HCT116 (cell line): ENCODE measurements at places on chromosomes 5 and 9.

DNA sequence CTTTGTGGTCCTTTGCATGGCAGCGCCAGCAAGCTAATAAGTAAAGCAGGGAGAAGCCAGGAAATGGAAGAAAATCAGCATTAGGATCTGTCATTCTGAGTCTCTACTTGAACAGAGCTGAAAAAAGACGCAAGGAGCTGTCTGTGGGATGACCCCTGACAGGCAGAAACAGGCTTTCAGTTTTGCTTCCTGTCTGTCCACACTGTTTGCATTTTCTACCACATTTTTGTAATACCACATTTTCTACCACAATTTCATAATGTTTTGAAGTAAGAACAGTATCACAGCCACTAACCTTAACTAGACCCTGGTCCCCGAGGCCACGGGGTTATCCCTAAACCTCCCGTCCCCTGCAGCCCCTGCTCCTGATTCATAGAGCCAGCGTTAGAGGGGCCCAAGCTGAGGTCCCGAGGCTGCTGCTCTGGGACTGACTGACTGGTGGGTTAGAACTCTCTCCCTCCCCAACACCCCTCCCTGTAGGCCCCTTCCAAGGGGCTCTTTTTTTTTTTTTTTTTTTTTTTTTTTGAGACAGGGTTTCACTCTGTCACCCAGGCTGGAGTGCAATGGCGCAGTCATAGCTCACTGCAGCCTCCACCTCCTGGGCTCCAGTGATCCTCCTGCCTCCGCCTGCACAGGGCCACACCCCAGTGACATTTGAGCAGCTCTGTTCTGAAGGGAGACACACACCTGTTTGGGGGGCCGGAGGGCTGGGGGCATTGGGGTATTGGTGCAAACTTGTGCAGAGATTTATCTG, 4.0 kb upstream of the CLIC3 start:
- no peak for DNase-seq

DNA sequence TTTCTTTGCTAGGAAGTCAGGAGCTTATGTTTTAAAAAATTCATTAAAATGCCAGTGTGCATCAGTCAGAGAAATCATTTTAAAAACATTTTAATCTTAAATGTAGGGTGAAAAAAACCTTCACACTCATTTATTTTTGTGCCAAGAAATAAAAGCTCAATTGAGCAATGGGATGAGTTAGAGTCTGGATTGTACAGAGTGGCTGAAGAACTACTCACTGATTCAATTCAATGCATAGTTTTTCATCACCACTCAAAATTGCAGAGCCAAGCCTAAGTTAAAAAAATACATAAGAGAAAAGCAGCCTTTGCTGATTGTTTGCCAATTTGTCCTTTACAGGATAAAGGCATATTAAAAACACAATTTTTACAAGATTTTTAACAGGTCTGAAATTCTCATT, 168.2 kb upstream of the DMRTA1 start:
- no peak for DNase-seq

- no peak for DNase-seq
These were observed 43.6 kb downstream of the GNAQ start for GRCh38 chr9:77987880-77988525.

DNA sequence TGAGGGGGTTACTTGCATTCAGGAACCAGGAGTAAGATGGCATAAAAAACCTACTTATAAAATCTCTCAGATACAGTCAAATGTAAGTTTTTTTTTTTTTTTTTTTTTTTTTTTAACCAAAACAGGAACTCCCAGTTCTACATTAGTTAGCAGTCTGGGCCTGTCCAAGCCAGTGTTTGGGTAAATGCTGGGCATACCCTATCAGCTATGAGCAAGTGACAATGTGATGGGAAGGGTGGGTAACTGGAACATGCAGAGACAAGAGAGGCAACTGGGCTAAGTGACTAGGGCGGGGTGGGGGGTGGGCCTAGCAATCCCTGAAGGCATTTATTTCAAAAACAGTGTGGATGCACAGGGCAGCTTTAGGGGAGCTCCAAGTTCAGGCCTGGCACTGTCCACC, 2.3 kb downstream of the NMRK1 start:
- DNase-seq, result no peak

- DNase-seq, result no peak
These were observed 718.2 kb downstream of the SEMA5A start for GRCh38 chr5:8827696-8828095.

- DNase-seq, result no peak
These were observed 129.1 kb upstream of the VCAN start for GRCh38 chr5:83342465-83342864.

DNA sequence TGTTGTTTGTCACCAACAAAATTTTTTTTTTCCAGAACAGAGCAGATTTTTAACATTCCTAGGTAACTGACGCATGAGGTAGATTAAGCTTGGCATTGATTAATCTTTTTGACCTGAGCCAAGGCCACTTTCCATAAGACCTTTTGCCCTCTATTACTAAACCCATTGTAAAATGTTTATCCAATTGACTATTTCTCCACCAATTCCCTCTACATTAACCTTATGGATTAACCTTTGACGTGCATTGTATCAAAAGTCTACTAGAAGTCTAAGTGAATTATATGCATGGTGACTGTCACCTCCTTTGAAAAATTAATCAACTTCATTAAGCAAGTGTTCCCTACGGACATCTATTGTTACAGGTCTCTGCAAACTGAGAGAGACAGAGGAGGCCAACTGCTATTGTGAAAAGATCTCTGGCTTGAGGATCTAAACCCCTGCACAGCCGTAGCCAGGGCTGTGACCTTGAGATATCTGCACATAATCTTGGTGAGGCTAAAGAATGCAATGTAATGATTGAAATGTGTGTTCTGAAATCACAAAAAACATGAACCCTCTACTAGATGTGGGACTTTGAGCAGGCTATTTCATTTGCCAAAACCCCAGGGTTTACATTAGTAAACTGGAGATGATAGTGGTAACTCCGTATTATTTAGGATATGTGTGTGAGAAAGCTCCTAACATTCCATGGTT, 632.2 kb downstream of the TLR4 start:
- DNase-seq, result no peak

DNA sequence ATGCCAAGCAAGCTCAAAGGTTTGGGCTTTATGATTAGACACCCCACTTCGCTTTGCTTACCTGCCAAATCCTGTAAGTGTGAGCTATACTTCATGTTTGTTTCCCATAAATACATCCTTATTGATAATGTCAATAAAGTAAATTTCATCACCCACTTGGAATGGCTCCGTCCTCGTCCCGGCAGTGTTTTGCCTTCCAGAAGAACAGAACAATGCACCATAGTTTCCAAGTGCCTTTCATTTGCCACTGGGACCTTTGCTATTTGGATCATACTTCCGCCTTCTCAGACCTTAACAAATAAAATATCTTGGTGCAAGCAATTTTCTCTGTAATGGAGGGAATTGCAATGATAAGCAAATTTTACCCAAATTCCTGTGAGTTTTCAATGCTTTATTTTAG, 229.3 kb downstream of the PIK3R1 start:
- DNase-seq, result no peak

GRCh38 chr9:88378317-88378716, 9.9 kb upstream of the SPIN1 start:
- no peak for DNase-seq

DNA sequence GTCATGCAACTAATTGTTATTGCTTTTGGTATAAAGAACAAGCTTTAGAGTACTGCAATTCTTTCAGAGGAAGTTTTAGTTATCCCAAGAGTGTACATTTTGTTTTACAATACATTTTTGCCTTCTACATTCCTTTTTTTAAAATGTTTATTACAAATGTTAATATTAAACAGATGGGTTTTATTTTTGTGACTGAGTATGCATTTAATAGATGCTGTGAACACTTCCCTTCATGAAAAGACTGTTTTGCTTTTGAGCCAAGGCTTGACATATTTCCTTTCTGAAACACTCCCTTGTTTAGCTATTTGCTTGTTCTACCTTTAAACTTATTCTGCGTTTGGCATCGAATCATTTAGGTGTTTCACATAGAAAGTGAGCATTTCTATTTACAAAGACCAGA, 14.8 kb upstream of the ZNF474 start:
- DNase-seq, result no peak

- no peak for DNase-seq
These were observed 717.0 kb downstream of the BRINP1 start for GRCh38 chr9:118652258-118652657.

DNA sequence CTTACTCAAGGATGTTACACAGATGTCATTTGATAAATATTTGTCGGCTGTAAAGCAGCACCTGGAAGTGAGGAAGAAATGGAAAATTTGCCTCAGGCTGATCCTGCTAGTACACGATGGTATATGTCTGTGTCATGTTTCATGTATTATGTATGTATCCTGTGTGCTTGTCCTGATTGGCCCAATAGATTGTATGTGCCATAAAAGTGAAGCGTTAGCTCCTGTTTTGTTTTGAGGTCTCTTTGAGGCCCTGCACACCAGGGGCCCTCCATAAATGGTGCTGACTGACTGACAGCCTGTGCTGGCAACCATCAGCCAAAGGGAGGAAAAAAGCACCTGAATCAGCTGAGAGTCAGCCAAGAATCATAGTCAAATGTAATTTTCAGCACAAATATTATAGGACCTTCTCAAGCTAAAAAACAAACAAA, 11.8 kb upstream of the LNPEP start:
- DNase-seq, result no peak

GRCh38 chr5:175785681-175786080, 85.7 kb upstream of the CPLX2 start:
- no peak for DNase-seq

DNA sequence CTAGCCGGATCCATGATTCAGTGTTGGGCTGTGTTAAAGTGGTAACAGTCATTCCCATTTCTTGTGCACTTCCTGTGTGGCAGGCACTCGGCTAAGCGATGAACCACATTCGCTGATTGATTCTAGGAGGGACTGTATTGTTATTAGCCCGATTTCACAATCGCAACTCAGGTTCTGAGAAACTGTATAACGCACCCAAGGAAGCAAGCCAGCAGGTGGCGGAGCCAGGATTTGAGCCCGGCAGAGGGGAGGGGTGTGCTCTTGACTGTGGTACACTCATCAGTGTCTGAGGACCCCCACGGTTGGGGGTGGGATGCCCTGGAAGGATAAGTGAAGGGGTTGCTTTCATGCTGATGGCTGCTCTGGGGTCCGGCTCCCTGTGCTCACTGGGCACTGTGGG, 34.7 kb downstream of the LRSAM1 start:
- DNase-seq, result no peak

DNA sequence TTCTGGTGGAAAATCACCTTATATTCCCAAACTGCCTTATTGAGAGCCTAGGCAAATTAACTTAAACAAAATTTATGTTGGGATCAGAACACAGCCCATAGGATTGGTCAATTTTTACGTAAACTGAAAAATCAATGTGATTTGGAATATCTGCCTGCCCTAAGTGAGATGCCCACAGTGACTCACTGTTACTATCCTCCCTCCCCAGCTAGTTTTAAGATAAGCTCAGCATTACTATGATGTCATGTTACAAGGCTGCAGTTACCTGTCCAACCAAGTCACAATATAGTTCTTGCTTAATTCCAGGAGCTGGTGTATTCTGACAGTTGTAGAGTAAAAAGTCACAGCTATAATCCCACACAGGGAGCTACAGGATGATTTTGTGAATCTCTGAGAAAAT, 23.1 kb downstream of the SKP1 start:
- no peak for DNase-seq

DNA sequence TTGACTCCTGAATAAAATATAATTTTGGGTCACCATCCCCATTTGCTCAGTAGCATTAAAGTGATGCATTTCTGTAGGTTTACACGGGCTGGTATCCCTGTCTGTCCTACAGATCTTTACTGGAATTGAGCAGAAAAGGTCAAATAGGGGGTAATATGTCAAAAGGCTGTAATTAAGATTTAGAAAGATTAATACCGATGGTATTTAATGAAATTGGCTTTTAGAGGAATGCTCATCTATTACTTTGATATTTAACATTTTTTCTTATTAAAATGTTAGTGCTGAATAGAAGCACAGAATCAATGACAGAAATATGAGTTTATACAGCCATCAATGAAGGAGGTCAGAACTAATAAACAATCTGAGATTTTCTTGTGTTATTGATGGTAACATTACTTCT, 1762.2 kb upstream of the WWC1 start:
- DNase-seq, result no peak

DNA sequence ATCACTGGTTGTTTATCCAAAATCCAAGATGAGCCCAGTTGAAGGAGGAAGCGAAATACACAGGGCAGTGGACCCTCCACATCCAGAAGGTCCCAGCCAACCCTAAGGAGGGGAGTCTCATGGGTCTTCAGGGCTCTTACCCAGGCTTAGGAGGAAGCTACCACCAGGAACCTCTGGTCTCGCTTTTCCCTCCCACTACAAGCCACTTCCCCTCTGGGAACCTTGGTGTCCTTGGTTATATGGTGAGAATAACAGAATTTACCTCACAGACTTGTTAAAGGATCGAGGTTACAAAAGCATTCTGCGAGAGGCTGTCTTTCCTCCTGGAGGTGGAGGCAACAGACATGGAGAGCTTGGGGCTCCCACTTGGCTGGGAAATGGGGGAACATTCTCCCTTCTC, 3.4 kb downstream of the HIGD2A start:
- DNase-seq, result no peak

DNA sequence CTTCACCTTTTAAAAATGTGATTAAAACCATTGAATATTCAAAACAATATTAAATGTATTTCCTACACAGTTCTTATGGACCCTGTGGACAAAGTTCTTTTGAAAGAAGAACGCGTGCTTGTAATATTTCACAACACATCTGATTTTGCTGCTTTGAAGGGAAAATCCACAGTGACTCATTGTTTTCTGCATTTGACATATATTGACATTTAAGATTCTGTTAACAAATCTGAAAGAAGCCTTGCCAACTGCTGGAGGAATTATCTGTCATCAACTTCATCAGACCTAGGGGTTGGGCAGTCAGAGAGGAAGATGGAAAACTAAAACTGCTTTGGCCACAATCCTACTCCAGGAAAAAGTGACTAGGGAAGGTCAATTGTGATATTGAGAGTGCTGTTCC, 56.9 kb upstream of the RASEF start:
- DNase-seq, result no peak

GRCh38 chr5:31936683-31937082, 237.4 kb downstream of the GOLPH3 start:
- DNase-seq, result no peak

DNA sequence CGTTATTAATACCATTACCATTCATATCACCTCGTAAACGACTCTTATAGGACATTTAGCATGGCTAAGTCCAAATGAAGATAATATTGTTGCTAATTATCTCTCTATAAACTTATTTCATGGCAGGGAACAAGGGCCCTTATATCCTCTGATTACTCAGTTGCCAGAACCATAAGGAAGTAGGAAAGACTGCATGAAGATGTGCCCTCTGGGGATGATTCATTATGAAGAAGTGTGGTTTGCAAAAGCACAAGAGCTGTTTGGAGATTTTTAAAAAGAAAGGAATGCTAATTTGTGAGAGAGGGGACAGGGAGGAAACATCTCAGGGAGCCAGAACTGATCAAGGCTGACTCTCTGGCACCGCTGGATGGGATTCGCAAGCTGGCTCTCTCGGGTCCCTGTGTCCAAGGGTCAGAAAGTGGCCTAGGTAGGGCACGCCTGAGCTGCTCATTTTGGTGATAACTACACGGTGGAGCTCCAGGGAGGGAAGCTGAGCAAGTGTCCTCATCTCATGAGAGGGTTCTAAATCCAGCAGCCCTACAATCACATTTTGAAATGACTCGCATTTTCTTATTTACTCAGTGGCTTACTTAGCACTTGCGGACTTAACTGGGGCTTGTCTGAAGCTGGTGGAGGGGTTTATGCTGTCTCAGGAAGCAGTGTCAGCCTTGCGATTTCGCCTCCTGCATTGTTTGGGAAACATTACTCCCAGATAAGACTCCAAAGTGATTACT, 136.8 kb downstream of the C5orf15 start:
- DNase-seq, result no peak
